Activated T-cell treated with anti-CD3 and anti-CD28 coated beads, Interleukin-2, amount 50 U/mL, for 72 hours (primary cell): ENCODE measurements at places on chromosomes 4 and X. TPM values are rescaled to one million over a fixed set of nuclear protein-coding genes. Genes with fewer than 3 reads are reported as not detected.

The PAGE2 gene
- not detected for total RNA-seq

DNA sequence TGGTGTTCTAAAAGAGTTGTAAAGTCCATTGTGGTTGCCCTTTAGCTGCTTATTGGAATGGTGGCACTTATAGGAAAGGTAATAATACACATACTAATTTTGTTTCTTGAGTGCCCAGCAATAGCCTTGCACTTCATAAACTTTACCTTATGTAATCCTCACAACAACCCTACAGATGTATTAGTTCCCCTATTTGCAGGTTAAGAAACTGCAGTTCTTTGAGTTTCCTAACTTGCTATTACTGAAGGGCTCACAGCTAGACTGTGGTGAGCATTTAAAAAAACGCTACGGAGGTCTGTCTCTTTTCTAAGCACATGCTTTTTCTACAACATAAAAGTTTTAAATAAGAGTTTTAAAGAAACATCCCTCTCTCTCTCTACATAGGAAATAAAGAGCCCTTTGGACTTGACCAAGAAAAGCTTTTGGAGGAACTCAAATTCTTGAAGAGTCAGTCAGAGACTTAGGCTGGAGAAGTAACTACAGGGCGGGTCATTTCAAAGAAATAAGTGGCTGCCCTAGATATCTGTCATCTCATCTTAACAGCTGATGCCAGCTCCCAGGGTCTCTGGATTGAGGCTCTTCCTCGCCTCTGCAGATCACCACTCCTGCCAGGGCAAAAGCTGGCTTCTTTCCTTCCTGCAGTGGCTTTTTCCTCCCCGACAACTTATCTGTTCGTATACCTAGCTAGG, 42.0 kb upstream of the FBXW7 start:
- no peak for DNase-seq

DNA sequence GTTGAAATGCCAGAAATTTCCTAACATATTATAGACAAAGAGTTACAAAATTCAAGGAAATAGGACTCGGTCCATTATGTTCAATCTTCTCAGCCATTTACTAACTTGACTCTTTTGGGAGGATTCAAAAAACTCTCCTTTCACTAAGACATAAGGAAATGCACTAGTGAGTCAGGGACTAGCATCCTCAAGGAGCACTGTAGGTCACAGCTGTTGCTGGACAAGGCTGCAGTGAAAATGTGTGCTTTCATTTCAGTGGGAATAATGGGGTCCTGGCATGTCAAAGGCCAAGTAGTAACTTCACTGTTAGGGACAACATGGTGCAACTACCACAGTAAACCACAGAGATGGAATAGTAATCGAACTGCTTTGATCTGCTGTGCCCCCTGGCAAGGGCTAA, 56.9 kb upstream of the ABCG2 start:
- DNase-seq = no peak

DNA sequence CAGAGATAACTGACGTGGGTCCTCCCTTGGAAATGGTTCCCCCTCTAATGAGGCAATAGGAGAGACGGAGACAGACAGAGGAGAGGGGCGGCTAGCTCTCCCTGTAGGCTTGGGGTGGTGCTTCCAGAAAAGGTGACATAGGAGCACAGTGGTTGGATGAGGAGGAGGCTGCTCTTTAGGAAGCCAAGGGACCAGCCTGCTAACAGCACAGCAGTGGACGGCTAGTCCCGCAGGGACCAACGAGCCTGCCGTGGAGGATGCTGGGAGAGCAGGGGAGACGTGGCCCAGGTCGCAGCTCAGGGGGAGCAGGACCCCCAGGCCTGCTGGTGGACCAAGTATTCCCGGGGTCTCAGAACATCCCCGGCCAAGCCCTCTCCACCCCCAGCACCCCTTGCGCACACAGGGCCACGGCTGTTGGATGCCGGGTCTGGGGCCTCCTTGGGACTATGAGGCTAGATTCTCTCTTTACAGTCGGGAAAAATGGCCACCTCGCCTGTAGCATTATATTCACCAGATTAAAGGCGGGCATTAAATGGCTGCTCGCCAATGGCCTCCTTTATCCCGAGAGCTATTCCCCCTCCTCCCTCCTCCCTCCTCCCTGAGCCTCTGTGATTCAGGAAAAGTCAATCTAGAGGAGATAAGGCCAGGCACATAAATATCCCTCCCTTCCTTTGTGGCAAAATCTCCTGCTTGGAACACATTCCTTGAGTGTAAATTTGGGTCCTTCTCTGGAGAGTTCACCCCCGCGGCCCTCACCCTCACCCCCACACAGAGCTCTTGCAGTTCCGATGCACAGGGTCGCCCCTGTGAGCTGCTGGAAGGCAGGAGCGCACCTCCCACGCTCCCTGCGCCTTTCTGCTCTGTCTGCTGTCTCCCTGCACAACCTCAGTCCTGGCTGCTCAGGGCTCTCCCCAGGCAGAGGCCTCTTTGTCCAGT, 30.5 kb upstream of the NSG1 start:
- no peak for DNase-seq

DNA sequence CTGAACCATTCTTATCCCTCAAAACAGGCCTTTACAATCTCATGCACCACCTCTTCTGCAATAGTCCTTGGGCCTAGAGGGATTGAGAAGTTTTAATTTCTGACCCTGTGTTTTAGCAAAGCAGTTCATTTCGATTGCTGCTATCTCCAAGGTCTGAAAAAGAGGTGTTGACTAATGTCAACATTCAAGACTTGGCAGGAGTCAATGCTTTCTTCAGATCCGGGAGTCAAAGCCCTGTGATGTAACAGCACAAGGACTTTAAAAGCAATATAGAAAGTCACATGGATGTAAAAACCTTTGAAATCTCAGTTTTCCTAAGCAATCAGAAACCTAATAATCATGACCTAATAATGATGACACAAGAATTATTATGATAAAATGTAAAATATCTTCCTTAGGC, 133.8 kb downstream of the ADAM29 start:
- DNase-seq = no peak
